ENCODE measurements at places on chromosomes 12 and 14.
A peak's percentile ranks its signal among the peaks of the same experiment; 100 is the strongest.

DNA sequence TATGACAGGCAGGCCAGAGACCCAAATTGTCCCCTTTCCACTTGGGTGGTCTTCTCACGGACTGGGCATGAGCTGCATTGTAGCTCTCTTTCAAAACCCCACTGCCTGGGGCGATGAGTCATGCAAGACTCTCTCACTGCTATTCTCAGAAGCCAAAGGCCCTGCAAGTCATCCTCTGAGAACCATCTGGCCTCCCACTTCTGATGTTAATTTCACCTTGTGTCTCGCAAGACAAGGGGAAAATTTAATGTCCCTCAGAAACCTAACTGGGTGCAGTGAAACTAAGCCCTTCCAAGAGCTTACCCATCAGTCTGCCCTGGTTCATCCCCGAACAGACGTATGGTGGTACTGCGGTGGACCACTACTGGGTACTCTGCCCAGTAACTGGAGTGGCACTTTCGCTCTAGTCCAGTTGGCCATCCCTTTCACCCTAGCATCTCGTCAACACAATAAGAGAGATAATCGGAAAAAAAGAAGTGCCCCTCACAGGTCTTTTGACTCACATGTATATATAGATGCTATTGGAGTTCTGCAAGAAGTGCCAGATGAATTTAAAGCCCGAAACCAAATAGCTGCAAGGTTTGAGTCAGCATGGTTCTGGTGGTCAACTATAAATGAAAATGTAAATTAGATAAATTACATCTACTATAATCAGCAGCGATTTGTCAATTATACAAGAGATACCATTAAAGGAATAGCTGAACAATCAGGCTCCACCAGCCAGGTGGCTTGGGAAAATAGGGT, 31.3 kb upstream of the LALBA start:
- no peak for DNase-seq

GRCh38 chr12:54033106-54033979, 493 bp downstream of the HOXC5 start:
- DNase-seq = no peak

DNA sequence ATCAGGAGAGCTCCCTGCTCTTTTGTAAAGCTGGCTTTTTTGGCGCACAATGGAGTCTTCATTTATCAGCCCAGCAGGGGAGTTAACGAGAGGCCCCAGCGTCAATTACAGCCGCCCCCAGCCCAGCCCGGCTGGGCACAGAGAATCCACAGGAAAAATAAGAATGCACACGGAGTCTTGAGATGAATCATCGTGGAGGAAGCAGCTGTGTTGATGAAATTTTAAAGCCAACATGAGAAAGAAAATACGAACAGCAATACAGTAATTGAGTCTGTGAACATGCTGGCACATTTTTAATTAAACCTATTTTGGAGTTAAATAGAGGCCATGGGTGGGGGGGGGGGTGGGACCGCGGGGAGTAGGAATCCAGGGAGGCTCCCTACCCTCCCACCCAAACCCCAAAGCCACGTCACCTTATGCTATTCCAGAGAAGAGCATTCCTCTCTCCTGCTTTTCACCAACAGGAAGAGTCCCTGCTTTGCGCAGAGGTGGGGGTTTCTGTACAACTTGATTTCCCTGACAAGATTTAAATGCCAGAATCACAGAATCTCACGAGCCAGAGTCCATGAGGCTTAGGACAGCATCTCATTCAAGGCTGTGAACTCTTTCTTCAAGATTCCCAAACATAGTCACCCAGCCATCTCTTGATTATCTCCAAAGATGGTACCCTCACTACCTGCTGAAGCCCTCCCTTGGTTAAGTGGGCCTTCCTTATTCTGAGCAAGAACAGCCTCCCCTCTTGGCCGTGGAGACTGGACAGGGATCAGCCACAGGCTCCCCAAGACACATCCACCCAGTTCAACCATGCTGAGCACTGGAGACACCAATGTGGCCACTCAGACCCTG, 50.3 kb downstream of the CCNK start:
- no peak for DNase-seq

DNA sequence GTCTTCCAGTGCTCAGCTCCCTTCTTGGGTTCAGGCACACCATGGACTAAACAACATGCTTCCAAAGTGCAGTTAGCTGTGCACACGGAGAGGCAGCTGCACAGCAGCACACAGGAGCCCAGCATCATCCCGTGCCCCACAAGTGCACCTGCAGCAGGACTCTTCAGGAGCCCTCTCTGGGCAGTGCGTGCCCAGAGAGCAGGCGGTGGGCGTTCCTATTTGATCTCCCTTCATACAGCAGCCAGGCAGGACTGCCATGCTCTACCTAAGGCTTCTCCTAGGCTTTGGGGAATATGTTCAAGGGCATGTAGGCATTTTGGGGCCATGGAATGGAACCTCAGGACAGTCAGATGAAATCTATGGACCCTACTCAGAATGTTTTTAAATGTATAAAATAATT, 35.5 kb downstream of the ANO2 start:
- DNase-seq = no peak

DNA sequence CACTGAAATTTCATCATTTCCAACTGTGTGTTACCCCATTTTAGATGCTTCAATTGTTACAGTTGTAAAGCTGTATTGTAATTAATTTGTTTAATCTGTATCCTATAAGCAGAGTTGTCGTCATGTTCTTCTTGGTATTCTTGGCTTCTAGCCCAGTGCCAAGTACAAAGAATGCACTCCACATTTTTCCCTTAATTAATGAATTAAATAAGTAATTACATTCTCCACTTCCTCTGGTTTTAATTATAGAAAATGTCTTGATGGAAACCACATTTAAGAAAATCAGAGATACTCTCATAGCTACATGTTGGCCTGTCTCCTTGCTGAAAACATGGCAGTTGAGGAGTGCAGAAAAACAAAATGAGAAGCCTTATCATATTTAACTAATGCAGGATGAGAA, 746 bp downstream of the DNAI7 start:
- DNase-seq = no peak

DNA sequence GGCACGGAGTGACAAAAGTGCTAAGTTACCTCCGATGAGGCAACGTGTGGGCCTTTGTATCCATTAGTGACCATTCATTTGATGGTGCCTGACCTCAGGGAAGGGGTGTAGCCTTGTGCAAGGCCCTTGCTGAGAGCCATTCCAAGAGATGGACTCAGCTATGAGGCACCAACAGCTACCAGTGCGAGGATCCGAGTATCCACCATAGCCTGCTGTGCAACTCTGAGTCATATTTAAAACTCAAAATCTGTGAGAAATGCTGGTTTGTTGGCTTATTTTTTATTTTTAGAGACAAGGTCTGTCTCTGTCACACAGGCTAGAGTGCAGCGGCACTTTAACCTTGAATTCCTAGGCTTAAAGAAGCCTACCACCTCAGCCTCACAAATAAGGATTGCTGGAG, 25.1 kb upstream of the WNK1 start:
- DNase-seq = no peak

DNA sequence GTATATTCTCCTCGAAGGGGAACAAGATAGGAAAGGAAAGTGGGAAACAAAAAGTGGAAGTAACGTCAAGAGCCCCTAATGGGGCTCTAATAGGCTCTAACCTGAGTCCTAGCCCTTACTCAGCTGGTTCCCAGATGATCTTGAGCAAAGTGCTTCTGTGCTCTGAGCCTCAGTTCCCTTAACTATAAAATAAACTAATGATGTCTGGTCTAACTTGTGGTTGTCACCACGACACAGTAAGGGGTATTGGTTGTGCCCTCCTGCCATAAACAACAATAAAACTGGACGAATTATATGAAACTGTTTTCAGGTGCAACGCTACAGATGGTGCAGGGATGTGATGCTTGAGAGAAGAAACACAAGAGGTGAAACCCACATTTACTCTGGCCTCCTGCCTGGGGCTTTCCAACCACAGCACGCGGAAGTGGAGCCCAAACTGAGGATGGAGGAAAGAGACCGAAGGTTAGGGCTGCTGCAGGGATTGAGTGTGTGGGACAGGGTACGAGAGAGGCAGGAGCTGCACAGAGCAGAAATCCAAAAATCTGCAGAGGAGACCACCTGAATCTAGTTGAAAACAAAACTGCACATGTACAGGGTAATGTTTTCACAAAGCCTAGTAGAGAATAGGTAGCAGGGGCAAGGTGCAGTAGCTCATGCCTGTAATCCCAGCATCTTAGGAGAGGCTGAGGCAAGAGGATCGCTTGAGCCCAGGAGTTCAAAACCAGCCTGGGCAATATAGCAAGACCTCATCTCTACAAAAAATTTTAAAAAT, 45.6 kb upstream of the BCL2L14 start:
- DNase-seq = peak; percentile 64

DNA sequence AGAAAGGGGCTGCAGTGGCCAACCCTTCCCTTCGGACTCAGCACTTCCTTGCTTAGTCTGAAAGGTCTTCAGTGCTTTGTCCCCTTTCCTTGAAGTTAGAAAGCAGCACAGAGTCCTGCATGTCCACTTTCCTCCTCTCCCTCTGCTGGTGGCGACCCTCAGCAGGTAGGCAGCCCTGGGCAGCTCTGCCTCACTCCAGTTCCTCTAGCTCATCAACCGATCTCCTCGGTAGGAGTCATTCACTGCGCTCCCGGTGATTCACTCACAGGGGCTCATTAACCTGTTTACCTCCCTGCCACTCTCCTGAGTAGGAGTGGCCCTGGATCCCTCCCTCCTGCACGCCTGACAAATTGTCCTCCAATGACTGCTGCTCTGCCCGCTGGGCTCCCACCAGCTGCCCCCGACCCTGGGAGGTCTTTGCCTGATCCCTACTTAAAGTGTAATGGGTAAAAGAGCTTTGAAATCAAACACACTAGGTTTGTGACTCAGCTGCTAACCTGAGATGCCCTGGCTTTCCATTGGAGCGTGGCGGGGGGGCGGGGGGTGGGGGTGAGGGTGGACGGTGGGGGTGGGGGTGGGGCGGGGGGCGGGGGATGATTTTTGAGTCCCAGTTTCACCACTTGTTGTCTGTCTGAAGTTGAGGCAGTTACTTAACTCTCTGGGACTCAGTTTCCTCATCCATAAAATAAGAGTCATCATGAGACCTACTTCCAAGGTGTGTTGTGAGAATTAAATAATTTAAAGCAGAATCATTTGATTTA, 4.2 kb downstream of the SCNN1A start:
- no peak for DNase-seq

DNA sequence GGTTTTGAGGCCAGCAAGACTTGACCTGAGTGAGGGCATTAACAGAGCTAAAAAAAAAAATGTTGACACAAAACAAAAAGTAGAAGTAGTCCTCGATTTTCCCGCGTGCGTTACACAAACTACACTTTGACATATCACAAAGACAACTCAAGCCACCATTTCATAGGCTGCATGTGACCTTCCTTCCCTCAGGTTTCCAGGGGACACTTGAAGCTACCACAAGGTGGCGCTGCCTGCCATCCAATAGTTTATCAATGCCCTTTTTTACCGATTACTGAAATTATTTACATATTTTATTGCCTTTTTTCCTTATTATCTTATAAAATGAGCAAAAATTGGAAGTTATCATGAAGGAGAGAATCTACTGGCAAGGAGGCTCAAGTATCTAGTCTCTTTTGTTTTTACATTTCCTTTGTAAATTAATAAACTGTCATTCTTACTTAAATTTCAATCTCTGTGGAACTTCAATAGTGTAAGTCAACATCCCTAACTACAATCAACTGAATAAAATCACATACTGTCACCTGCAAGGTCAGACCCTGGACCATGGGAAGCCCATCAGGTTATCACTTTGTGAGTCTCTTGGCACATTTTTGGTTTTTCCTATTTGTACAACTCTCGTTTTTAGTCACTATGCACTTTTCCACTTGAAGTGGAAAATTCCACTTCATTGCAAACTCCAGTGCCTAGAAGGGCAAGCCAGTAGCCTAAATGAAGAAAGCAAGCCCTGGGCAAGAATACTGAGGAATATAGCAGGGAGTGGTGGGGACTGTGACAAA, 84.6 kb upstream of the CPSF6 start:
- DNase-seq = peak; percentile 84

DNA sequence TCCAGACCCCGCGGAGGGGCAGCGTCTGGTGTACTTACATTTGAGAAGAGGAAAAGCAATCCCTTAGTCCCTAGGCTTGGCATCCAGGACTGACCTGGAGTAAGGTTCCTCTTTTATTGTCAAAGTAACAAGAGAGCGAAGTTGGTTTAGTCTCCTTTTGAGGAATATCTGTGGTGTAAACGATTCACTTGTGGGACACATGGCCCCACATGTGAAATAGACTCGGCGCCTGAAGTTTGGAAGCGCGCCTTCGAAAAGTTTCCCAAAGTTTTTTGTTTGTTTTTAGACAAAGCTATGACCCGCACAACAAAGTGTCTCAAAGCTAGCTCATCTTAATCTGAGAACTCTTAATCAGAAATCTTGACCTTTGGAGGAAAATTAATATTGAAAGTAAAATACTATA, 744 bp downstream of the STYX start:
- no peak for DNase-seq

DNA sequence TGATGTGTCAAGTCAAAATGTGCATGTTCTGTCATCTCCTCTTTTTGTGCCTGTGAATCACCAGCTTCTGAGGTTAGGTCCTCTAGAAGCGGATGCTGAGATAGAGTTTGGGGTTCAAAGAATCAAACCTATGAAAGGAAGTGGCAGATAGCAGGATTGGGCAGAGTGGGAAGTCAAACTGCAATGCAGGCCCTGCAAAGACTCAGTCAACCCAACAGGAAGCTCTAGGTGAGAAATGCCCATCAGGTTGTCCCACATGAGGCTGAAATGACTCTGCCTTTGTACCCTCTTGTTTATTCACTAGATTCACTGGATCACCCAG, 4.5 kb upstream of the MIA2 start:
- peak; percentile 92 for DNase-seq

DNA sequence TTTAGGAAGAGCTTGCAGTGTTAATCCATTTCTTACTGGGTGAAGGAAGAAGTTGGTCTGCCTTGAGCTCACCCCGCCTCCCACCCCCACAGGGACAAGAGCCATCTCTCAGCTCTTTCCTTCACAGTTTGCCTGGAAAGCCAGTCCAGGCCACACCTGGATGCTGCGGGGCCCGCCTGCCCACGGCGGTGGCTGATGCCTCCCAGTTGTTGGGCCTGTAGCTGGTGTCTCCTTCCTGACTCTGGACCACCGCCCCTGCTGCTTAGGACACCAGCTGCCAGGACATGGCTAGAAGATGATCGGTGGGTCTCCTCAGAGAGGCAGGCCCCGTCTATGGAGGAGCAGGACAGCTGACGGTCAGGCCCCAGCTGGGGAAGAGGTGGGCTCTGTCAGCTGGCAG, 92.9 kb downstream of the TESC start:
- DNase-seq = no peak

DNA sequence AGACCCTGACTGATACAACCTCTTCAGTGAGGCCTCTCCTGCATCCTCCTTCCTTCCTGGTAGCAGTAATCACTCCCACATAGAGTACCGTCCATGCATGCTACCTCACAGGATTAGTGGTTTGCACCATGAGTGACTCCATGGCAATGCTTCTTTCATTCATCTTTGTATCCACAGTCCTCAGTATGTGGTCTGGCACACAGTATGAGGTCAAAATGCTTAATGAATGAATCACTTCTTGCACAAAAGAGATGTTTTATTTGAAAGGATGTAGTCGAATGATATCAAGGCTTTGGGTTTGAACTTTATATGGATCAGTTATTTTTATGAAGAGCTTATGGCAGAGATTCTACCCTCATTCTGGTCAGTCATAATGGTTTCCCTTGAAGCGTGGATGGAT, 42.2 kb downstream of the KCNA5 start:
- DNase-seq = no peak

Measured in activated CD8-positive, alpha-beta memory T cell treated with anti-CD3 and anti-CD28 coated beads, Interleukin-2, amount 10 ng/mL, durations not matched to agents 7 days and 5 days (primary cell).